Fibroblast of the aortic adventitia (primary cell): ENCODE measurements at places on chromosomes 2 and 18.

GRCh38 chr2:105518897-105519296, 120.0 kb upstream of the FHL2 start:
- no peak for DNase-seq

- peak; percentile 61 for DNase-seq
These were observed 335 bp downstream of the TRAK2 start for GRCh38 chr2:201450954-201451291.

DNA sequence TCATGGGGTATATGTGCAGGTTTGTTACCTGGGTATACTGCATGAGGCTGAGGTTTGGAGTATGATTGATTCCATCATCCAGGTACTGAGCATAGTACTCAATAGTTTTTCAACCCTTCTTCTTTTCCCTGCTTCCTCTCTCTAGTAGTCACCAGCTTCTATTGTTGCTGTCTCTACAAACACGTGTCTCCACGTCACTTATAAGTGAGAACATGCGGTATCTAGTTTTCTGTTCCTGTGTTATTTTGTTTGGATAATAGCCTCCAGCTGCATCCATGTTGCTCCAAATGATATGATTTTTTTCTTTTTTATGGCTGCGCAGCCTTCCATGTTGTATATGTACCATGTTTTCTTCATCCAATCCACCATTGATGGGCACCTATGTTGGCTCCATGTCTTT, 214.8 kb upstream of the TFPI start:
- DNase-seq, result no peak

GRCh38 chr2:231935207-231935524, 9.0 kb upstream of the NPPC start:
- no peak for DNase-seq

GRCh38 chr2:16553226-16553625, 112.4 kb downstream of the CYRIA start:
- peak; percentile 1 for DNase-seq

GRCh38 chr2:237355701-237356100, 58.3 kb downstream of the COL6A3 start:
- no peak for DNase-seq
